T-helper 17 cell (primary cell): ENCODE measurements at places on chromosomes 7 and 10. TPM values are rescaled to one million over a fixed set of nuclear protein-coding genes. Genes with fewer than 3 reads are reported as not detected.

DNA sequence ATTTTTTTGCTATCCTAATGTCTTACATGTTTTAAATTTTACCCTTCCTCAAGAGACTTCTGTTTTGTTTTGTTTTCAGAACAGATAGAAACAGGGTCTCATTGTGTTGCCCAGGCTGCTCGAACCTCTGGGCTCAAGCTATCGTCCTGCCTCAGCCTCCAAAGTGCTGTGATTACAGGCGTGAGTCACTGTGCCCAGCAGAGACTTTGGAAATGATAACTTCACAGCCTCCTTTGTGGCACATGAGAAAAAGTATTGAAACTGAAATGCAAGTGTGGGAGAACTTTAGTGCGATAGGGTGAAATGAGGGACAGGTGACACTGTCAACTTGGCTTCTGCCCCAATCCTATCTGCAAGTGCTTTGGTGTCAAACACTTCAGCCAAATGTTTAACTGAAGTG is 21.6 kb downstream of the IRF5 start:
- no peak for DNase-seq
- H3K36me3 ChIP-seq = peaks cover 3% of the 10 kb centered on the region

GRCh38 chr7:34849163-34849960 is 187.9 kb downstream of the DPY19L1 start:
- no peaks in the 10 kb centered on the region for H3K36me3 ChIP-seq
- peaks cover 65% of the 10 kb centered on the region for H3K27me3 ChIP-seq
- no peak for DNase-seq

DNA sequence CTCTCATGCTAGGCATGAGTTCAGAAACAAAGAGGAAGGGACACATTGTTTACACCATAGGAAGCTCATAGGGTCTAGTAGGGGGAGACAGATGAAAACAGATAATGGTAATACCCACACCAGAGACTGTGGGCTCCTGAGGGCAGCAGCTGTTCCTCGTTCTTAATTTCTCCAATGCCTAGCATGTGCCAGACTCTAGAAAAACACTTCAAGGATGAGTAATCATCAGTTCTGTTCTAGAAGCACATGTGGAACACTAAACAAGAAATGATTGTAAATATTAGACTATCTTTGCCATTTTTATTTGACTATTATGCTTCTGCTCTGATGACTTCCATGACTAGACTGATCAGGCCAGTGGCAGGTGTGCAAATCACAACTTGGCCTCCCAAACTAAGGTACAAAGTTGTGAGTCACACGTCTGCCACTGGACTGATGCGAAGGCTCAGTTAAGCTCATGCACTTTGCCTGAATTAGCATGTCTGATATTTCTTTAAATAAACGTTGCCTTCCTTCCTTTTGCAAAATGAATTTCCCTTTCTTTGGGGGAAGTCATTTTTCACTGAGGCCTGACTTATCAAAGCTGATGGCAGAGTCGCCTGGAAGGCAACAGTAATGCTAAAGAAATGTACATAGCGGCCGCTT is 89.2 kb upstream of the FGL2 start:
- H3K27ac ChIP-seq = no peak overlapping the region
- H3K36me3 ChIP-seq = peaks cover 14% of the 10 kb centered on the region
- no peak for DNase-seq
- H3K4me3 ChIP-seq = no peak overlapping the region
- no peaks in the 10 kb centered on the region for H3K4me1 ChIP-seq

- peaks cover 22% of the 10 kb centered on the region for H3K27me3 ChIP-seq
- peaks cover 6% of the 10 kb centered on the region for H3K4me1 ChIP-seq
- peaks cover 5% of the 10 kb centered on the region for H3K36me3 ChIP-seq
- no peak overlapping the region for H3K27ac ChIP-seq
- no peak for DNase-seq
Measured at GRCh38 chr10:78547905-78548304, 514.2 kb downstream of the RPS24 start.

GRCh38 chr7:151856098-151856497 is 20.8 kb downstream of the PRKAG2 start:
- peaks cover 36% of the 10 kb centered on the region for H3K4me1 ChIP-seq
- DNase-seq = no peak
- no peaks in the 10 kb centered on the region for H3K27me3 ChIP-seq
- no peak overlapping the region for H3K27ac ChIP-seq
- no peaks in the 10 kb centered on the region for H3K36me3 ChIP-seq

DNA sequence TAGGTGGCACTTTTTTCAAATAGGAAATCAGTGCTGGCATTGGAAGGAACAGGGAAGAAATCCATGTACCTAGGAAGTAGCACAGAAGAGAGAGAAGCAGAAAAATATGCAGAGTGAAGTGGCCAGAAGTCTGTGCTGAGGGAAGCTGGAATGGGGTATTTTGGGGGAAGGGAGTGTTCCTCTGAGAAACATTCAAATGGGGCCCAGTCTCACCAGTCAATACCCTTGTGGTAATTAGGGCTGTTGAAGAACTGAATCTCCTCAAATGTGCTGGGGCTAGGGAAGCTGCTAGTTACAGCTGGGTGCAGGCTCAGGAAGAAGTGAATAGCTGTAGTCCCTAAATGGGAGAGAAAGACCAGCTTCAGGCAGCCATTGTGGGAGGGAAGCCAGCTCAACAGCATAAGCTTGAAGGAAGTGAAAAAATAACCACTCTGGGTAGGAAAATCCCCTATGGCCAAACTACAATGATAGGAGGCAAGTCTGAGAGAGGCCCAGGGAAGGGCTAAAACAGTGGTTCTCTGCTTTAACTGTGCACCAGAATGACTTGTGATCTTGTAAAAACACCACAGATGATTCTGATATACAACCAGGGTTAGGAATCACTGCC is 7.6 kb downstream of the NDST2 start:
- H3K4me1 ChIP-seq = peaks cover 32% of the 10 kb centered on the region
- no peak overlapping the region for H3K4me3 ChIP-seq
- DNase-seq = no peak
- H3K27me3 ChIP-seq = no peaks in the 10 kb centered on the region

GRCh38 chr10:106734220-106734619 is 430.3 kb downstream of the SORCS1 start:
- H3K4me3 ChIP-seq = no peak overlapping the region
- DNase-seq = no peak
- no peaks in the 10 kb centered on the region for H3K36me3 ChIP-seq
- no peaks in the 10 kb centered on the region for H3K4me1 ChIP-seq

DNA sequence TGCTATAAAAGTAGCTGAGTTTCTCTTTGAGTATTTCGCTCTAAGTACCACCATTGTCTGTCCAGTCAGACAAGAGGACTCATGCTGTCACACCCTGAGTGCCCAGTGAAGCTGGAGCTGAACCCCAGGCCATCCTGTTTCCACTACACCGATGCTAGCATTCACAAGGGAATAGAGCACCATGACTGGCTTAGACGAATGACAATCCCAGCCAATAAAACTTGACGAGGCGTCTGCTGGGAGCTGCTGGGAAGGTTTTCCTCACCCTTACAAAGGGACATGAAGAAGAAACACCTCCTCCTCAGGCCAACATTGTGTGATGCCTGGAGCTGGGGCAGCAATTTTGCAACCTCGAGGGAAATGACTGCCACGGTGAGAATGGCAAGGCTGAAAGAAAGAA is 17.5 kb upstream of the SLIT1 start:
- no peak for DNase-seq
- H3K27ac ChIP-seq = no peak overlapping the region
- H3K27me3 ChIP-seq = peaks cover 9% of the 10 kb centered on the region
- H3K4me3 ChIP-seq = no peak overlapping the region

GRCh38 chr7:16753932-16754855 is 639 bp downstream of the TSPAN13 start:
- peak; percentile 3 for DNase-seq
- H3K4me3 ChIP-seq = peak overlapping the region; percentile 87
- H3K27ac ChIP-seq = no peak overlapping the region
- H3K36me3 ChIP-seq = no peaks in the 10 kb centered on the region
- H3K27me3 ChIP-seq = peaks cover 36% of the 10 kb centered on the region

- H3K36me3 ChIP-seq = peaks cover 5% of the 10 kb centered on the region
- H3K4me1 ChIP-seq = peaks cover 8% of the 10 kb centered on the region
- peaks cover 28% of the 10 kb centered on the region for H3K27me3 ChIP-seq
- no peak for DNase-seq
- H3K4me3 ChIP-seq = no peak overlapping the region
Measured at GRCh38 chr10:70462349-70462984, 16.1 kb upstream of the PALD1 start.

DNA sequence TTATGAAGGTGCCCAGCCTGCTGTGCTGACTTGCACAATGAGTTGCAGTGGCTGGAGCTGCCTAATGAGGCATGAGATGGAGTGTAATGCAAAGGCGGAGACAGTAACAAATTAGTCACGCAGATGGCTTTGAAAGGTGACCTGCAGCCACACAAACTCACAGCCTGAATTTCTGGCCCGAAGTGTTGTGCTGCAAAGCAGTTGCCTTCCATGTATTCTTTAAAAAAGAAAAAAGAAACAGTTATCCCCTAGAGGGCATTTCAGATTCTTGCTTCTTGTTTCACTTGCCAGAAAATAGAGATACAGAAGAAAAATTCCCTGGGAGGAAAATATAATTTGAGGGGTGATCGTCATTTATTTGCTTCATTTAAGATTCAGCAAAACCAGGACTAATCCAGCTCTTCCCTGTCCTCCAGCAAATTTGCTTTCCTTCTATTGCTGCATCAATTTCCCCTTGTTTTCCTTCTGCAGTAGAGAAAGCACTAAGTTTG is 239.9 kb downstream of the ADRA2A start:
- H3K4me3 ChIP-seq = no peak overlapping the region
- DNase-seq = no peak
- H3K36me3 ChIP-seq = no peaks in the 10 kb centered on the region
- no peaks in the 10 kb centered on the region for H3K4me1 ChIP-seq
- H3K27me3 ChIP-seq = peaks cover 48% of the 10 kb centered on the region

DNA sequence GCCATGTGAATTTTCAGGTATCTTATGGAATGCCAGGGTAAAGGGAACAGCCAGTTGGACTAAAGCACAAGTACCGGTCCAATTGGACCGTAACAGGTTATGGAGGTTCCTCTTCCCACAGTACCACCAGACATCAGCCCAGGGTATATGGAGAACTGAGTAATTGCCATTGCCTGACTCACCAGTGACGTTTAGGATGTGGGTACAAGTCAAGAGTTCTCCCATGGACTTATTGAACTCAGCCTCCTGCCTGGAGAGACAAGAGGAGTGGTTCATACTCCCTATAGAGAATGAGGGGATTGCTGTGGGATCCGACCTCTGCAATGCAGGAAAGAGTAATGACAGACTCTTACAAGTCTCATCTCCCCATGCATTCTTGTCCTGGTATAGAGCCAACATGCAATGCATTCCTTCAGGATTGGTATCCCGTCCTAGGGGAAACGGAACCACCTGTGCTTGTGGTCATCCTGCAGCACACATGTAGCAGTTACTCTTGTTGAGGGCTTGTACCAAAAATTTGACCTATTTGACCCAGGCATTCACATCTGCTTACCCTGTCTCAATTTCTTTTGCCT is 30.7 kb upstream of the ELOVL3 start:
- peaks cover 7% of the 10 kb centered on the region for H3K27me3 ChIP-seq
- no peak for DNase-seq
- no peak overlapping the region for H3K27ac ChIP-seq

- H3K4me3 ChIP-seq = peak overlapping the region; percentile 1
- peaks cover 24% of the 10 kb centered on the region for H3K4me1 ChIP-seq
- peak overlapping the region; percentile 87 for H3K27ac ChIP-seq
- no peaks in the 10 kb centered on the region for H3K27me3 ChIP-seq
- H3K36me3 ChIP-seq = no peaks in the 10 kb centered on the region
Measured at GRCh38 chr10:69057261-69057950, 30.5 kb upstream of the SRGN start.

DNA sequence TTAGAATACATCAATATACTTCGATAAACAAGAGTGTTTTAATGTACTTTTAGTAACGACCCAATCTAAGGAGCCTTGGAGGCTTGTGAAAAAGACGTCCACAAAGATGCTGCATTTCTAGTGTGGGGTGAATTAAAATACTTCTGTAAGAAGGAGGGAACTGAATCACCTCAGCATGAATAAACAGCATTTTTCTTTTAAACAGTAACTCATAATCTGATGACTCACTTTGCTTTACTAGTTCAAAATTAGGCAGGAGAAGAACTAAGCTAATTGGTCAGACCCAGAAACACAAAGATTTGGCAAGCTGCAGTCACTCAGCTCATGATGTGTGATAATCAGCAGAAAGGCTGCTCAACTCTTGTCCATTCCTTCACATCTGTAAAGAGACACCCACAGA is 24.2 kb downstream of the NCOA4 start:
- peaks cover 4% of the 10 kb centered on the region for H3K4me1 ChIP-seq
- peaks cover 3% of the 10 kb centered on the region for H3K36me3 ChIP-seq
- H3K27me3 ChIP-seq = no peaks in the 10 kb centered on the region
- DNase-seq = no peak

DNA sequence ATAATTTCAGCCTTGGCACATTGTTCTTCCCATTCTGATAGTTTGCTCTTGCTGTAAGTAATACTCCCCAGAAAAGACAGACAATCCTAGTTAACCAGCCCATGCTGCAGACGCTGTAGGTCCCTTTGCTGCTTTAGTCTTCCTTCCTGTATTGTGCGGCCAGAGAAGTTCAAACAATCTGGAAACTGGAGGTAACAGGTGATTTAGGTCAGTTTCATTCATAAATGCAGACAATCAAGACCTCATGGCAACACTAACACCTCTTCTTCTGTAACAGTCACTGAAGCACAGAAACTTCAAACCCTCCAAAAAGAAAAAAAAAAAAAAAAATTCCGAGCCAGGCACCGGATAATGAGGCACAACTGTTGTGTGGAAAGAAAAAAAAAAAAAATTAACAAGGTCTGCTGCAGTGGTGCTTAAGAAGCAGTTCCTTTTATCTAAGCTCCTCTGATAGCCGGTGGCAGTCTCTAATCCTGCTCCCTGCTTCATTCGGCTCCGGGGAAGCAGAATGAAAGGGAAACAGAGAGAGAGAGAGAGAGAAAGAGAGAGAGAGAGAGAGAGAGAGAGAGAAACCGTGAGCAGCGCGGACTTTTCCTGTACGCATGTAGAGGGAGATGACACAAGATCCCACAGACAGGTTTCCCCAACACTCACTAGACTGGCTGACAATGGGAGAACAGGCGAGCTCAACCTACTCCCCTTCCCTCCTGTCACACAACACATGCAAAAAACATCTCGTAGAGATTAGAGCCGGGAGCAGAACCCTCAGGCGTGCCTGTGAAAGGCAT is at the start of gene SEMA3A:
Gene SEMA3A (minus strand): TSS at position 306 of the 788 bp plus-strand sequence. CDS start 203 bp downstream, at position 103.
- H3K4me3 ChIP-seq = peak within 1 kb of the TSS; percentile 84
- DNase-seq = no peak
- H3K4me1 ChIP-seq = peaks cover 4% of the 10 kb centered on the region
- H3K27ac ChIP-seq = peak within 1 kb of the TSS; percentile 27
- H3K36me3 ChIP-seq = no peaks in the 10 kb centered on the region

NPSR1 gene
- not detected for total RNA-seq

TMEM270 gene
- not detected for total RNA-seq

FAS gene
- 80.0 TPM for total RNA-seq

TEX47 gene
- total RNA-seq = not detected

TAC1 gene
- not detected for total RNA-seq

PLXDC2 gene
- total RNA-seq = 11.8 TPM

WNT8B gene
- total RNA-seq = not detected

NRBF2 gene
- 22.2 TPM for total RNA-seq
